GM23248 (cell line): ENCODE measurements at places on chromosomes 1 and 21. TPM values are rescaled to one million over a fixed set of nuclear protein-coding genes. Genes with fewer than 3 reads are reported as not detected.

Gene TACSTD2
- 1.6 and 1.8 TPM in 2 replicates for polyA plus RNA-seq

Gene TESK2
- polyA plus RNA-seq = 1.5 and 1.8 TPM in 2 replicates

Gene NCSTN
- polyA plus RNA-seq = 138 and 147 TPM in 2 replicates

Gene TFF1
- polyA plus RNA-seq = not detected in 2 replicates

Gene ZNF678
- polyA plus RNA-seq = 0.70 and 0.86 TPM in 2 replicates

Gene SPAG17
- polyA plus RNA-seq = 0.15 TPM in 1 of 2 replicates, not detected in the other

Gene COA7
- polyA plus RNA-seq = 12.1 and 12.9 TPM in 2 replicates

Gene MAN1C1
- 0.29 and 0.43 TPM in 2 replicates for polyA plus RNA-seq

Gene CACNA1S
- polyA plus RNA-seq = not detected in 2 replicates

Gene MNDA
- not detected in 2 replicates for polyA plus RNA-seq

Gene MIGA1
- polyA plus RNA-seq = 13.6 and 14.4 TPM in 2 replicates

Gene RASSF5
- polyA plus RNA-seq = 0.28 and 0.48 TPM in 2 replicates

Gene MROH7
- polyA plus RNA-seq = 0.13 TPM in 1 of 2 replicates, not detected in the other

Gene HCRTR1
- polyA plus RNA-seq = not detected in 2 replicates

Gene DISC1
- polyA plus RNA-seq = 0.29 and 0.43 TPM in 2 replicates

Gene OR2T29
- polyA plus RNA-seq = not detected in 2 replicates

Gene SELP
- not detected in 2 replicates for polyA plus RNA-seq

Gene SLC6A17
- 0.34 and 0.45 TPM in 2 replicates for polyA plus RNA-seq

Gene CHODL
- not detected in 2 replicates for polyA plus RNA-seq

Gene RNF220
- 47.2 and 47.4 TPM in 2 replicates for polyA plus RNA-seq

Gene IGSF3
- 0.08 and 0.34 TPM in 2 replicates for polyA plus RNA-seq

Gene PGBD5
- 0.15 and 0.23 TPM in 2 replicates for polyA plus RNA-seq

Gene FCN3
- not detected in 2 replicates for polyA plus RNA-seq

Gene OR2T33
- polyA plus RNA-seq = not detected in 2 replicates
